ENCODE measurements at places on chromosomes 11 and 22. TPM values are rescaled to one million over a fixed set of nuclear protein-coding genes. Genes with fewer than 3 reads are reported as not detected.

DNA sequence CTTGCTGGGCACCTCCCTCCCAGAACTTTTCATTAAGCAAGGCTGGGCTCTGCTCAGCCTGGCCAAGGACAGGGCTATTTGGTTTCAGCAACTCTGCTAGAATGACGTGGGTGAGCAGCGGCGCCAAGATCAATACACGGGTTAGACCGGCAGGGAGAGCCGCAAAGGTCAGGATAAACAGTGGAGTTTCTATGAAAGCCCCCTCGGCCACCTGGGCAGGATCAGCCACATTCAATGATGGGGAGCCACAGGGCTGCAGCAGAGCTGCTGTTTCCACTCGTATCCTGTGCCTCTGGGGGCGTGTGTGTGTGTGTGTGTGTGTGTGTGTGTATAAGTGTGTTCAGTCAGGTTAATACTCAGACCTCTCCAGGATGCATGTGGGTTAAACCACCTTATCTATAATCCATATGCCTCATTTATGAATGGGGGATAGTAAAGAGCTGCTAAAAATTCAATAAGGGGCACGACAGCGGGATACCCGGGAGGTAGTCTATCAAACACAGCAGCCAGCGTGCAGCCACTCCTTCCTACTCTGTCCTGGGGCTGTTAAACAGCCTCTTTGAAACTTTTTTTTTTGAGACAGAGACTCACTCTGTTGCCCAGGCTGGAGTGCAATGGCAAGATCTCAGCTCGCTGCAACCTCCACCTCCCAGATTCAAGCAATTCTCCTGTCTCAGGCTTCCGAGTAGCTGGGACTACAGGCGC, 34.8 kb downstream of the MYH9 start:
- peaks cover 70% of the 10 kb centered on the region for H3K4me1 ChIP-seq
- H3K27ac ChIP-seq: peak overlapping the region; percentile 69
- H3K4me3 ChIP-seq: peak overlapping the region; percentile 30
- no peaks in the 10 kb centered on the region for H3K36me3 ChIP-seq
- no peaks in the 10 kb centered on the region for H3K27me3 ChIP-seq

DNA sequence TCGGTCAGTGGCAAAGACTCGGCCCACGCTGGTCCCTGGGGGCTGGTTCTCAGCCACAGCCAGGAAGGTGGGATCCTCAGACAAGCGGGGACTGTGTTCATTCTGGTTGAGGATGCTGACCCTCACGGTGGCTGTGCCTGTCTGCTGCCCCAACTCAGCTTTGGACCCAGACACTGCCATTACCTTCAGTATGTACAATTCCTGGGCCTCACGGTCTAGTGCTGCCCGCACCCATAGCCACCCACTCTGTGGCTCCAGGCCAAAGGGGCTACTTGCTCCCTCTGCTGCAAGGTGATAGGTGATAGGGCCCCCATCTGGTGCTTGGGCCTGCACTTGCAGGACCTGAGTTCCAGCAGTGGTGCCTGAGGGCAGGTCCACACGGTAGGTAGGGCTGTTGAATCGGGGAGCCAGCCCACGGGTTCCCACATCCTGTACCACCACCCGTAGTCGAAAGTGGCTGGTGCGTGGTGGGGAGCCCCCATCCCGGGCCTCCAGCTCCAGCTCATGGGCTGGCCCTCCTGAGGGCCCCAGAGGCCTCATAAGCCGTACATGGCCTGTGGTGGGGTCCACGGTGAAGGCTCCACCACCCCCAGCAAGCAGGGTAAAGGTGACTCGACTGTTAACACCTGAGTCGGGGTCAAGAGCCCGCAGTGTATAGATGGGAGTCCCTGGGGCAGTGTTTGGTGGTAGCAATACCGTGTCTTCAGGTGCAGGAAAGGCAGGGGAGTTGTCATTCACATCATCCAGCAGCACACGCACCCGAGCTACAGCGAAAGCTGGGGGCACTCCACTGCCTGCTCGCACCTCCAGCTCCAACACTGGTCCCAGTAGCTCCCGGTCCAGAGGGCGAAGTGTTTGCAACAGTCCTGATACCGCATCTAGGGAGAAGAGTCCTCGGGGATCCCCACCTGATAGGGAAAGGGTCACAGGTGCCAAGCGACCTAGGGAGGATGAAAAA, 13.2 kb upstream of the TPP1 start:
- H3K36me3 ChIP-seq: no peaks in the 10 kb centered on the region
- no peak for DNase-seq
- no peaks in the 10 kb centered on the region for H3K27me3 ChIP-seq

- DNase-seq: no peak
- H3K27me3 ChIP-seq: no peaks in the 10 kb centered on the region
- H3K4me3 ChIP-seq: no peak overlapping the region
- no peak overlapping the region for H3K27ac ChIP-seq
Observed at GRCh38 chr11:63603180-63603518, 11.1 kb downstream of the PLAAT3 start.

GRCh38 chr11:79942090-79942489, 501.3 kb upstream of the TENM4 start:
- DNase-seq: no peak
- H3K36me3 ChIP-seq: peaks cover 4% of the 10 kb centered on the region
- H3K27me3 ChIP-seq: no peaks in the 10 kb centered on the region
- no peaks in the 10 kb centered on the region for H3K4me1 ChIP-seq

GRCh38 chr22:36257948-36258670, 5.2 kb downstream of the APOL1 start:
- no peak for DNase-seq
- peaks cover 13% of the 10 kb centered on the region for H3K36me3 ChIP-seq
- peak overlapping the region; percentile 91 for H3K27ac ChIP-seq
- H3K4me1 ChIP-seq: peaks cover 53% of the 10 kb centered on the region
- H3K4me3 ChIP-seq: peak overlapping the region; percentile 77

DNA sequence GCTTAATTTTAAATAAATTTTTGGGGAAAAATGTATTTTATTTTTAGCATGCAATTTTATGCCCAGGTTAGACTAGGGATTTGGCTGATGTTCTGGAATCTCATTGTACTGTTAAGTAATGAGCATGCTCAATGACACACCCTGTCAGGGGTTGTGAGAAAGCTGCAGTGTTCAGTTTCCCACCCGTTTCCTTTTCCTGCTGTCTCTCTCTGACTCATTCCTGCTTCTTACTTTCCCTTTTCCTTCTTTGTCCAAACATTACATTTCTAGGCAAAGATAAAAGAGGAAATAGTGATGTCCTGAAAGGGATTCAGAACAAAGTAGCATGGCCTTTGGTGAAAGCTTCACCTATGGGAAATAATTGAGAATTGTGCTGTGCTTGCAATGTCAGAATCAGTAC, 22.7 kb downstream of the OOSP3 start:
- H3K27ac ChIP-seq: no peak overlapping the region
- no peaks in the 10 kb centered on the region for H3K4me1 ChIP-seq
- H3K4me3 ChIP-seq: no peak overlapping the region
- no peaks in the 10 kb centered on the region for H3K27me3 ChIP-seq

GRCh38 chr22:41485033-41485432, 16.1 kb downstream of the ACO2 start:
- peaks cover 23% of the 10 kb centered on the region for H3K4me1 ChIP-seq
- no peak for DNase-seq
- no peak overlapping the region for H3K27ac ChIP-seq
- H3K27me3 ChIP-seq: no peaks in the 10 kb centered on the region
- no peak overlapping the region for H3K4me3 ChIP-seq

DNA sequence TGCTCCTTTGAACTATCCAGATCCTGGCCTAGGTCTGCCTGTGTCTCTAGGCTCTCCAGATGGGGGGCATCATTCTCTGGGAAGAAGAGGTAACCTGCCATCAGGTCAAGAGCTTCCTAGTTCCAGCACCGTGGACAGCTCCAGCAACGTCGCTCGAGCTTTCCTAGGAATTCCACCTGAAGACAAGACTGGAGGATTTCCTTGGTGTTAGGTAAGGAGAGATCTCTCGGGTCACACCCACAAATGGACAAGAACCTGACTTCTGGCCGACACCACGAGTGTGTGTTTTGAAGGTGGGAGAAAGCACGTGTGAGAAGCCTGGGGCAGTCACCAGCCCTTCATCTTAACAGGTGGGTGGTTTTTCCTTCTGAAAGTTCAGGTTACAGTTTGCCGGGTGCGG, 1.2 kb downstream of the PRG3 start:
- H3K27me3 ChIP-seq: peaks cover 20% of the 10 kb centered on the region
- H3K4me1 ChIP-seq: no peaks in the 10 kb centered on the region
- H3K36me3 ChIP-seq: no peaks in the 10 kb centered on the region

The C11orf91 gene
- not detected for total RNA-seq

The TBX10 gene
- not detected for total RNA-seq

The PRSS23 gene
- total RNA-seq: 3.4 TPM

The TMPRSS4 gene
- 0.19 TPM for total RNA-seq

The KRTAP5-10 gene
- total RNA-seq: not detected

Measured in natural killer cell treated with Interleukin-12 subunit alpha and Interleukin-12 subunit beta and Interleukin-15 and Interleukin-18, amount 100 ng/mL, for 72 hours (primary cell).